NCI-H82 (cell line): ENCODE measurements at places on chromosomes 1 and 21.

DNA sequence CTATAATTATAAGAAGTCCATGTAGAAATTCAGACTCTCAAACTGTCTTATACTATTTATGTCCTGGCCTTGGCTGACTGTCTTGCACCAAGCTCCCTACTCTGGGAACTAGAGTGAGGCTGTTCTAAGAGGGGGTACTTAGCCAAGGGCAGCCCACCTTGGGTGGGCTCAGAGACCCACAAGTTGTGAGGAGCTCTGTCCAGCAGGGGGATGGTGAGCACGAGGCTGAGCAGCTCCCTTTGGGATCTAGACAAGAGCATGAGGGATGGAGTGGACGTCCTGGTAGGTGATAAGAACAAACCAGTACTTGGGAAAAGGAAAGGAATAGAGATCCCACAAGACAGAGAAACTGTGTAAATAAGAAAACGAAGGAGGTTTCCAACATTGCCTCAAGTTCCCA, 127.1 kb upstream of the SLC44A3 start:
- peak; percentile 11 for DNase-seq

- DNase-seq, result no peak
These were observed 47.8 kb upstream of the COL6A2 start for GRCh38 chr21:46049890-46050667.

- DNase-seq, result peak; percentile 95
These were observed 122.2 kb downstream of the KCNN3 start for GRCh38 chr1:154747740-154748404.

DNA sequence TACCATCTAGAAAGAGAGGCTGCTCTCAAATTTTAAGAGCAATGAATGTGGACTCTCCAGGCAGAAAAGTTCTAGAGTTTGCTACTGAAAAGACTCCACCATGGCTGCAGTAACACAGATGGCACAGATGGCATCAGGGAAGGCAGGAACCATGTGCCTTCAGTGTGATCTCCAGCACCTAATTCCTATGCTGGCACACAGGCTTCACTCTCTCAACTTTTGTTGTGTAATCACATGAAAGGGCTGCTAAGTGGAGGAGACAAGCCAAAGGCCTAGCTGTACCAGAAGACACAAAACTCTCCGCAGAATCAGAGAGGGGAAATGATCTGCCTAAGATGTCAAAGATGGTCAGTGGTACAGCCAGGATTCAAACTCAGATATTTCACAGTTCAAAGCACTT, 31.1 kb downstream of the ERI3 start:
- DNase-seq, result no peak

GRCh38 chr1:71834601-71835441, 447.5 kb downstream of the NEGR1 start:
- peak; percentile 91 for DNase-seq

DNA sequence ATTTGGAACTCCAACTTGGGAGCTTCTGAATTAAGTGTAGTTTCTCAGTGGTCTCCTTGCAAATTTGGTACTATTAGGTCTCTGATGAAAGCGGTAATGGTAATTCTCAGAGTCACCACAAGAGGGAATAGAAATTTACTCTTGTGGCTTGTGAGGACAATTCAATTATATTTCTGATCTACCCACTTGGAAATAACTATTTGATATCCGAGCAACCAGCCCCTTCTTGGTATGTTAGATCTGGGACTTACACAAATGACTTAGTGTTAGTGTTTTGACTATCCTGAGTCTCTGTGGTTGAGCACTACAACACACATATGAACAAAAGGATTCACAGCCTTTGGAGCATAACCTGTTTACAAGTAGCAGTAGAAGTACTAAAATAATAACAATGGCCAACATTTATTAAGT, 68.1 kb downstream of the RPS6KA1 start:
- peak; percentile 86 for DNase-seq

DNA sequence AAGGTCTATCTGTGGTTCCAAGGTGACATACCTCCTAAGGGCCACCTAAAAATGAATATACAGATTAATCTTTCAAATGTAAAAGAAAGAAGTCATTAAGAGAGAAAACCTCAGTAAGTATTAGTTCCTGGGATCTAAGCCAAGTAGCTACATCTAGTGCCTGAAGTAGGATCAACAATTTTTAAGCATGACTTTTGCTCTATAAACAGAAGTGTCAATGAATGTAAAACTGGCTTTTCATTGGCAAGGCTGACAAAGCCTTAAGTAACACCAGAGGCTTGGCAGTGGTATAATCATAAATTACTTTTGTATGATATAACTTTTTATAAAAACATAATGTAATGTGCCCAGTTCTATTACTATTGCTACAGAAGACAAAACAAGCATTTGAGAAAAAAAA, 12.2 kb upstream of the ACADM start:
- no peak for DNase-seq

DNA sequence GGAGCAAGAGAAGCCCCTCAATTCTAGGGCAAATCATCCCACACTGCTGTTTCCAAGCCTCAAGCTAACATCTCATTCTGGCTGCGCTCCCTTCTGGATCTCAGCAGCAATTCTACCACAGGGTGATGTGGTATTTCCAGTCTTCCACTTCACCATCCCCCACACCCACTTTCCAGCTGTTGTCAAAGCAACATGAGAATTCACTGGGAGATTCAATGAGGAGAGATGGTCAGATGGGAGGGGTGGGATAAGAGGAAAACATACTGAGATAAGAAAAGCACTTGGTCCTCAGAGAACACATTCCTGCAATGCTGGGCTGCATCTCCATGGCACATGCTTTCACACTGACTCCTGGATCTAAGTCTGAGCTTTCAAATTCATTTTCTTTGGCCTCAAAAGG, 47.3 kb upstream of the LRRC52 start:
- DNase-seq, result peak; percentile 16

GRCh38 chr1:107692580-107693345, 272.2 kb downstream of the VAV3 start:
- peak; percentile 70 for DNase-seq

GRCh38 chr1:155636397-155637153, 26.6 kb downstream of the MSTO1 start:
- no peak for DNase-seq

DNA sequence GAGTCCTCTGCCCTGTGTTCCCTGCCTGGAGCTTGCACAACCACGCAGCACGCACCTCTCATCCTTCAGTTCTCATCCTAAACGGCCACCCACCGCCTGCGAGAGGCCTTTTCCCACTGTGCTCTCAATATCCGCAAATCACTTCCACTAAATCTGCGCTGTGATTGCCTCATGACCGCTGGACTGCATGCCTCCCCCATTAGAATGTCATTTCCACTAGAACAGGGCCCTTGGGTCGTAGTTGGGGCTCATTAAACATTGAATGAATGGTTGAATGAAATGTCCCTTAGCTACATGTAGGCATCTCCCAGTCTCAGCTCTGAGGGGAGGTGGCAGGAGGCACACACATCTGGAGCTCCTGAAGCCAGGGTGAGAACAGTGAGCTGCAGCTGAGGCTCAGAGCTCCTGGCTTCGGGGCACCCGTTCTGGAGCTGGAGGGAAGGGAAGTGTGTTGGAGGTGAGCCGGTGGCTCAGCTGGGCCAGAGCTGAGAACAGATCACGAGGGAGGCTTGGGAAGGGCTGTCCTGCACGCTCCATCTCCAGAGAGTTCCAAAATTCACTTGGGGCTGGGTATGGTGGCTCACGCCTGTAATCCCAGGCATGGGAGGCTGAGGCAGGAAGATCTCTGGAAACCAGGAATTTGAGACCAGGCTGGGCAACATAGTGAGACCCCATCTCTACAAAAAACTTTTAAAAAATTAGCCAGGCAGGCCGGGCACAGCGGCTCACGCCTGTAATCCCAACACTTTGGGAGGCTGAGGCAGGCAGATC, 30.4 kb downstream of the TMEM201 start:
- peak; percentile 23 for DNase-seq

- DNase-seq, result no peak
These were observed 369.5 kb upstream of the BRINP3 start for GRCh38 chr1:190847166-190847565.
